ENCODE measurements at places on chromosomes 1 and 21.

DNA sequence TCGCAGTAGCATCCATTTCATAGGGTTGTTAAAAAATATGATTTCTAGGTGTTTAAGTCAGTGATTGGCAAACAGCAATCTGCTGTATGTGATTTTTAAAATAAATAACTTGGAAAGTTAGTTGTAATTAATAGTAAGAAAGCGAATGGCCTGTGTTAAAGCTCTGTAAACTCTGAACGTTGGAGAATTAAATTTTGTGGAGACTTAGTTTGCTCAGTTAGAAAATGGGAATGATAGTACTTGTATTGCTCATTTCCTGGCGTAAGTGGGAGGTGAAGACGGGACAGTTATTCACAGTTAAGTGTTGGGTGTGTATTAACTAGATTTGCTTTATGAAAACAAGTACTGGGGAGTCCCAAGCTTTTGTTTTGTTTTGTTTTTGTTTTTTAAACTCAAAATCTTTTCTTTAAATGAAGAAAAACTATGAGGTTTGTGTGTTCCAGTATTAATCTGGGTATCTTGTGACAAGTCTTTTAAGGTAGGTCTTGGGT, 995 bp downstream of the CACYBP start:
- DNase-seq: no peak

GRCh38 chr1:225736437-225737098, 41.1 kb upstream of the SRP9 start:
- DNase-seq: no peak

DNA sequence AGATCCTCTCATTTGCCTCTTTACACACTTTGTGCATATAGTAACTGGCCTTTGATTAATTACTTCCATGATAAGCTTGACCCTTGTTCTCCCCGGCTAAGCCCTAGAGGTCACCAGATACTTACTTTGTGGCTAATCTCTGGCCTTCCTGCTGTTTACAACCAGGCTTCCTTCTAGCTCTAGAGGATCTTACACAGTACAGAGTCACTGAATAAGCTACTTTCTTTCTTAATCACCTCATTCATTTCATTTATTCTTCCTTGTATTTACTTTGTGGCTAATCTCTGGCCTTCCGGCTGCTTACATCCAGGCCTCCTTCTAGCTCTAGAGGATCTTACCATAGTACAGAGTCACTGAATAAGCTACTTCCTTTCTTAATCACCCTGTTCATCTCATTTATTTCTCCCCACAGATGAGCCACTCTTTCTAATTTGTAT, 144.3 kb upstream of the C1orf21 start:
- DNase-seq: no peak

GRCh38 chr1:197850042-197850441, 52.4 kb upstream of the C1orf53 start:
- DNase-seq: no peak

GRCh38 chr1:174898102-174898797, 101.5 kb upstream of the CACYBP start:
- no peak for DNase-seq

- DNase-seq: no peak
These were observed 2153.9 kb downstream of the NCAM2 start for GRCh38 chr21:23152130-23152529.

- no peak for DNase-seq
These were observed 63.4 kb upstream of the CSF1 start for GRCh38 chr1:109847251-109847650.

DNA sequence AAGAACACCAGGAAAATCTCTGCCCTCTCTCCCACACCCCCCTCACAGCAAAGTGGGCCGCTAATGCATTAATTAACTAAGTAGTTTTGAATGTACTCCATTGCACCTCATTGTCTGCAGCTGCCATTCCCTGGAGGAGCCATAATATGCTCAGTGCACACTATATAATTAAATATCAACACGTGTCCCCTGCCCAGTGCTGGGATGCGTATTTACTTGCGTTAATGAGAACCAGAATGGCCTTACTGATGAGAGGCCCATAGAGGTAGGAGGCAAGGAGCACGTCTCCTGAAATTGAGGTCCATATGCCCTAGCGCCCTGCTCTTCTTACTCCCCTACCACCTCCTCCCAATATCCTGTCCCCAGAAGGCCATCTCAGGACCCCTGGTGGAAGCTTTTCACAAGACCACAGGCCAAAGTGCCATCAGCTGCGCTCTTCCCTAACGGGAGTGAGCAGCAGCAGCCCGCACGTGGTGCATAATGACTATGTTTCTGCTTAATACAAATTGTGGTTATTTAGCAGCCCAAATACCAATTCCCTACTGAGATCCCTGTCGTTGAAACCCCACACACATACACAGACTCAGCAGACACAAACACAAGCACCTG, 76.8 kb downstream of the PLXNA2 start:
- no peak for DNase-seq

DNA sequence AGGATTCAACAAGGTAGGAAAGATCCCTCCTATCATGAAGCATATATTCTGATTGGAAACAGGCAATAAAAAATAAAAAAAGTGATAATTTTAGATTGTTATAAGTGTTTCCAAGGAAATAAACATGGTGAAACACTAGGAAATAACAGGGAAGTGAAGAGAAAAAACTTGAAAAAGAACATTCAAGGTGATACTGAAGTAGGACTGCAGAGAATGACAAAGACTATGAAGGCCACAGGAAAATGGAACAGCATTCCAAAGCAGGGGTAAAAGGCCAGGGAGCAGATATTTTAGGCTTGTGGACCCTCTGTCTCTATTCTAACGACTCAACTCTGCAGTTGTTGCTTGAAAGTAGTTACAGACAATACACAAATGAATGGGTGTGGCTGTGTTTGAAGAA, 7.9 kb downstream of the ANKRD45 start:
- no peak for DNase-seq

GRCh38 chr1:55747408-55747841, 532.3 kb upstream of the USP24 start:
- DNase-seq: no peak

GRCh38 chr1:109539676-109540075, at the start of gene GPR61:
Gene GPR61, plus strand, starts transcription at chr1:109539872. Its CDS starts 3,151 bp downstream, at chr1:109543023.
- no peak for DNase-seq

DNA sequence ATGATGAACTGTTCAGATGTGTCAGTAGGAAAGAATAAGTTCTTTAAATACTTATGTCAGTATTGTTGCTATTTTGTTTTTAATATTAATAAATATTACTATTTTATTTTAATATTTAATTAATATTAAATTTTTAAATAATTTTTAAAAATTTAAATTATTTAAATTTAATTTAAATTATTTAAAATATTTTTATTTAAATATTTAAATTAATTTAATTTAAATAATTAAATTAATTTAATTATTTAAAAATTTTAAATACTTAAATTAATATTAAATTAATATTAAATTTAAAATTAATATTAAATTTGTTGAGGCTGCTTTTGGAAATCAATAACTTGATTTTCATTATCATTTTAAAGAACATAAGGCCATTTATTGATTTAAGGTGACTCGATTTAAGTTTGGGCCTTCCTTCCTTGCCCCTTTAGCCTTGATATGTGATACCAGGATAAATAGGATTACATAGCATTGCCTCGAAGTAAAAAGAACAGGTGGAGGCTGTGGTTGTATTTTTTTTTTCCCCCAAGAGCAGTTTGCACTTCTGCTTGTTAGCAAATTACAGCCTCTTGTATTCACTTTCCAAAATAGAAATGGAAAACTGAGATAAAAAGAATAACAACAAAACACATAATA, 915.2 kb downstream of the TTLL7 start:
- DNase-seq: no peak

DNA sequence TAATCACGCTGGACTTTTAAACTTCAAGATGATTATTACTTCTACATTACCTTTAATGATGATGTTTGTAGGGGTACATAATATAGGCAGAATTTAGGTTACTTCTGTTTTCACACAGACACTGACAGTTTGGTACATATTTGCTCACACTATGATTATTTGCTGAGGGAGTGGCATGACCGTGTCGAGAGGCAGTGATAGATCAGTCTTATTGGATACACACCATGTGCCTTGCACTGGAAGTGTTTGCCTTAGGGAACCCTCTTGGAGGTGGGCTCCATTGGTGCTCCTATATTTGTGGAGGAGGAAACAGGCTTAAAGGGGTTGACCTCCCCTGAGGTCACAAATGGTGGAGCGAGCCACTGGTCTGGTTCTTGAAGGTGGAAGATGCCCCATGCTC, 132.1 kb downstream of the PRDM2 start:
- no peak for DNase-seq

DNA sequence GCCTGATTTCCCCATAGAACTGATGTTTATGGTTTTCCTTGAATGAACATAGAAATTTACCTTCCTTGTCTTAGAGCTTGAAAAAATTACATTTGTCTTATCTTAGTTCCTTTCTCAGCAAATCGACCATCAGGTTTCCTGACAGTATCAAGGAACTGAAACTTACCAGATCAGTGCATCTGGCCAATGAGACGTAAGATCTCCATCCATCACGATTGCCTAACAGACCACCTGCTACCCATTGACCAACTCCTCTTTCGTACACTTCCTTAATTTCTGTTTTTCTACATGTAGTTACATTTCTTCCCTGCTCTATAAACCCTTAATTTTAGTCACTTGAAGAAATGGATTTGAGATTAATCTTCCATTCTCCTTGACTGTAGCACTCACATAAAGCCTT, 57.4 kb upstream of the TMPRSS15 start:
- DNase-seq: no peak

DNA sequence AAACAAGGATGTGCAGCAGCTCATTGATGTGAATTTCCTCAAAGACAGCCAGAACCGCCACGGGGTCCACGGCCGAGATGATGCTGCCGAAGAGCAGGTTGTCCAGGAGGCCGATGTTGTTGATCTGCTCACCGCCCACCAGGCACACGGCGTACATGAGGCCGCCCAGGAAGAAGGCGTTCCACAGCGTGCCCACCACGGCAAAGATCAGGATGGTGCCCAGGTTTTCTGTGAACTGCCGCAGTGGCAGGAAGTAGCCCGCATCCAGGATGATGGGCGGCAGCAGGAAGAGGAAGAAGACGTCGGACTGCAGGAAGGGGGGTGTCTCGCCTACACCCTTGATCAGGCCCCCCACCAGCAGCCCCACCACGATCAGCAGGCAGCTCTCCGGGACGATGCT, 41.1 kb downstream of the SLC9A1 start:
- DNase-seq: no peak

DNA sequence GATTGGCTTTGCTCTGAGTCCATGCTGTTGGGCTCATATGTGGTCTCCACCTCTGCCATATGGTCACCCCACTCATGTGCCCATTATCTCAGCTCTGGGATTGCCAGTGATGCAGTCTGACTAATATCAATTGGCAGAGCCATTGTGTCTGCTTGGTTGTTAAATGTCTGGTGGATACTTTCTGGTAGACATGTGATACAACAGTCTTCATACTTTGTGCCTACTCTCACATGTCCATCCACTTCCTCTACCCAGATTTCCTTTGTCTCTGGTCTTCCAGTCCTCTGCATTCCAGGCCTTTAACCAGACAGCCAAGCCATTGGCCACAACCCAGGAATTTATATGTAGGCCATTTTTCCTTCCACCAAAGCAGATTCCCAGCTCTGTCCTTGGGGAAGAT, 30.8 kb upstream of the DIPK1A start:
- no peak for DNase-seq

DNA sequence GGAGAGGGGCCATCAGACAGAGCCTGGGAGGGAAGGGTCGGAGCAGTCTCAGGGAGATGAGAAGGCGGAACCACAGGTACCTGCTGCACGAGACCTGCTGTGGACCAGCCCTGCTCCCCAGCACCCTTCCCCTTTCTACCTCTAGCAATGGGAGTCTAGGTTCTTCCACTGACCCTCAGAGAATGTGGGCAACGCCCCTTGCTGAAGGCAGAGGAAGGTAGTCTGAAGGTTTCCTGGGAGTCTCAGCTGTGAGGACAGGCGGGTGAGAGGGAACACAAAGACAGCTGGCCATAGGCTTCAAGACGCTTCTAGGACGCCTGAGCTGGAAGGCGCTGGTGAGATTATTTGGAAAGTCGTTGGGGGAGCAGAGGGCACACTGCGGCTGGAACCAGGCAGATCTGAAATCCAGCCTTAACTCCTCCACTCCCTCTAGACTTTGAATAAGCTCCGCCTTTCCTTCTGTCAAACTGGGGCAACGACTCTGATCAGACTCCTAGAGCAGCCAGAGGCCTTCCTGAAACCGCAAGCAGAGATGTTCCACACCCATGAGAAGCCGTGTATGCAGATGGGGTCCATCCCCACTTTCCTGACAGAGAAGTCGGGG, 18.1 kb downstream of the SLC45A3 start:
- DNase-seq: no peak

GRCh38 chr1:239896569-239896968, 195.1 kb upstream of the FMN2 start:
- no peak for DNase-seq

GRCh38 chr1:193111641-193112090, 6.5 kb upstream of the GLRX2 start:
- no peak for DNase-seq

DNA sequence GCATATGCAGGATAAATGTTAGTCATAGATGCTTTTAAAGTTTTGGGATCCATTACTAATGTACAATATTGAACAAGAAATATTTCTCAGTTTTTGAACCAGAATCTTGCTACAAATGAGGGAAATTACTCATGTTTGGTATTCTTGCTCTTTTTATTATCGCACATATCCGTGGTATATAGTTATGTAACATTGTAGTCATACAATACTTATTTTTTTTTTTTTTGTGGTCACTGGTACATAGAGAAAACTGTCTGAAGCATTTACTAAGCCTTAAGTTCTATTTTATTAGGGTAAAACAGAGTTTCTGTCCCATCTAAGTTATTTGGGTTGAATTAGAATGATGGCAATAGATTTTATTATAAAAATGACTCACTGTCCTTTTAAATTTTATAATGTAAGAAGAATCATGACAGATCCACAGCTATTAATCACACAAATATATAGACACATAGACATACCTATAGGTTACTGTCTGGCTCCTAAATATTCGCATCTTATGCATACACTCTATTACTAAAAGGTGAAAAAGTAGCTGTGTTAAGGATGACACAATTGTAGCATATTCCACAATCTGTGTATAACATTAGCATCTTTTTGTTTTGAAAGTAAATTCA, 18.0 kb upstream of the PRKAA2 start:
- no peak for DNase-seq

DNA sequence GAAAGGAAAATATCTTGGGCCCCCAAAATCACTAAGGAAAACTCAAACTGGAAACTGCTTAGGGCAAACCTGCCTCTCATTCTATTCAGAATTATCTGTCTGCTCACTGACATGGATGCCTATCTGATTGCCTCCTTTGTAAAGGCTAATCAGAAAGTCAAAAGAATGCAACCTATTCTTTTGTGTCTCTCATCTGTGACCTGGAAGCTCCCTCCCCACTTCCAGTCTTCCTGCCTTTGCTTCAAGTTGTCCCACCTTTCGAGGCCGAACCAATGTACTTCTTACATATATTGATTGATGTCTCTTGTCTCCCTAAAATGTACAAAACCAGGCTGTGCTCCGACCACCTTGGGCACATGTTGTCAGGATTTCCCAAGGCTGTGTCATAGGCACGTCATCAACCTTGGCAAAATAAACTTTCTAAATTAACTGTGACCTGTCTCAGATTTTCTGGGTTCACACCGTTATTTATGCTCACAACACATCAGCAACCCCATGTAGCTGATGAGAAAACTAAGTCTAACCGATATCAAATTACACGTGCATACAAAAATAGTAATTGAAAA, 302.3 kb upstream of the NRIP1 start:
- no peak for DNase-seq
